ENCODE measurements at places on chromosomes 11 and 22. TPM values are rescaled to one million over a fixed set of nuclear protein-coding genes. Genes with fewer than 3 reads are reported as not detected.

The AASDHPPT gene
- total RNA-seq: 19.6 TPM

The SLC22A9 gene
- total RNA-seq: not detected

The ARHGAP42 gene
- total RNA-seq: not detected

The SGSM1 gene
- total RNA-seq: 1.3 TPM

DNA sequence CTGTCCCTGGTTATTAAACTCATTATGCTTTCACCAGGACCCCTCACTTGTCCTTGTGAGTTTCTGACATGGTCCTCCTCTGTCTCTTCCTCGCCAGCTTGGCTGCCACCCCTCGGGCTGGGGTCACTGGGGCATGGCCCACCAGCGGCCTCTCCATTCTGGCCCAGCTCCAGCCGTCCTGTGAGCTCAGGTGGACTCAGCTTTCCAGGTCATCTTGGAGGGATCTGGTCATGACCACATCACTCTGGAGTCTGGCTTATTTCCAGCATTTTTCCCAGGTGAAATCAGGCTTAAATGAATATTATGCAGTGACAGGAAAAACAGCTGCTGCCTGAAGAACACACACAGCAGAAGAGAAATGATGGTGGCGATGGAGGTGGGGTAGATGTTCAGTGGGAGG lies 224.5 kb downstream of the ADAMTS15 start:
- no peak overlapping the region for H3K4me3 ChIP-seq
- DNase-seq: no peak
- H3K4me1 ChIP-seq: no peaks in the 10 kb centered on the region
- H3K36me3 ChIP-seq: no peaks in the 10 kb centered on the region
- H3K27me3 ChIP-seq: peaks cover 6% of the 10 kb centered on the region

DNA sequence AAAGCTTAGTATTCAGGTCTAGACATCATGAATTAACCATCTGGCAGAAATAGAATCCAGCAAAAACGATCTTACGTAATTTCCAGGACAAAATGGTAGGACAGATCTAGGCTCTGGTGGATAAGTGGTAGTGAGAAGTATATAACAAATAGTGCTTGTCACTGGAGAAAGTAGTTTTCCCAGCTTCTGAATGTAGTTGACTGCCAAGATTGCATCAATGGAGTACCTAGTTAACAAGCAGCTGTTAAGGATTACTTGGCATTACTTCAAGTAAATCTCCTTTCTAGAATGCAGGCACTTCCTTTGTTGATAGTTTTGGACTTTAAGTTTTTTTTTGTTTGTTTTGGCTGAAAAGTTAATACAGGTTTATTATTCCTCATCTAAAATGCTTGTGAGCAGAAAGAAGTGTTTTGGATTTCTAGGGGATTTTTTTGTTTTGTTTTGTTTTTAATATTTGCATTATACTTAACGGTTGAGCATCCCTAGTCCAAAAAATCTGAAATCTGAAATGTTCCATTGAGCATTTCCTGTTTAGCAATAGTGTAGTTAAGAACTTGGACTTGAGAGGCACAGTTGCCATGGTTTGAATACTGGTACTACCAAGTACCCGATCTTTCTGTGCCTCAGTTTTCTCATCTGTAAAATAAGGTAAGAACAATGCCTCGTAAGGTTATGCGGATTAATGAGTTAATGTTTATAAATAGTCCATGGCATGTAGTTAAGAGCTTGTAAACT lies 20.3 kb downstream of the FAM118B start:
- no peak overlapping the region for H3K4me3 ChIP-seq
- H3K36me3 ChIP-seq: peaks cover 4% of the 10 kb centered on the region
- no peaks in the 10 kb centered on the region for H3K27me3 ChIP-seq
- no peak for DNase-seq

DNA sequence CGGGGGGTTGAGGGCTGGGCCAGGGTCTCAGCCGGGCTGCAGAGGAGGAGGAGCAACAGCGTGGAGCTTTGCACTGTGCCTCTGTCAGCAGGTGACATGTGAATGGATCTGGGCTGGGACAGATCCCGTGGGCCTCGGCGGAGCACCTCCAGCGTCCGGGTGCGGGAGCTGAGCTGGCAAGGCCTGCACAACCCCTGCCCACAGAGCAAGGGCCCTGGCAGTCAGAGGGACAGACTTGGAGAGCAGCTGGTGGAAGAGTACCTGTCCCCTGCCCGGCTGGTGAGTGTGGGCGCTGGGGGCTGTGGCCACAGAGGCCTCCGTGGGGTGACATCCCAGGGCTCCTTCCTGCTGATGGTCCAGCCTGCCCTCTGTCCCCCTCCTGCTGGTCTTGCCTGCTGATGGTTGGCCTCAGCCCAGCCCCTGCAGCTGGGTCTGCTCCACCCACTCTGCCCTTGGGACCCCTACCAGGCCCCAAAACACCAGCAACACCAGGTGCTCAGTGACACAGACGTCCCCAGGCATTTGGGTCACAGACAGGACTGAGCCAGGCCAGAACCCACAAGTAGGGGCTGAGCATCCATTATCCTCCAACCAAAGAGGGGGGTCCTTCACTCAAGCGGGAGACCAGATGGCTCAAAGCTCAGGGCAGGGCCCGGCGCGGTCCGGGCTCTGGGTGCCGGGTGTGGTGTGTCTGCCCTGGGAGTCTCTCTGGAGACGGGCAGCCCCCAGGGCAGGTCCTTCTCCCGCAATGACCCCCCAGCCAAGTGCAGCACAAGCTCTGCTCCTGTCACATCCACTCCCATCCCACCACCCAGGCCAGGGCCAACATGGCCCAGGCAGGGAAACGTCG lies 3.5 kb downstream of the LRRC56 start:
- no peak overlapping the region for H3K27ac ChIP-seq
- no peaks in the 10 kb centered on the region for H3K27me3 ChIP-seq
- no peak overlapping the region for H3K4me3 ChIP-seq
- no peak for DNase-seq
- H3K4me1 ChIP-seq: peaks cover 28% of the 10 kb centered on the region
- no peaks in the 10 kb centered on the region for H3K36me3 ChIP-seq

GRCh38 chr11:92782806-92783205 lies 186.6 kb upstream of the MTNR1B start:
- H3K4me1 ChIP-seq: no peaks in the 10 kb centered on the region
- no peaks in the 10 kb centered on the region for H3K27me3 ChIP-seq
- no peak for DNase-seq
- H3K27ac ChIP-seq: no peak overlapping the region
- H3K4me3 ChIP-seq: no peak overlapping the region
- no peaks in the 10 kb centered on the region for H3K36me3 ChIP-seq

- DNase-seq: no peak
- no peak overlapping the region for H3K27ac ChIP-seq
- no peaks in the 10 kb centered on the region for H3K27me3 ChIP-seq
- H3K36me3 ChIP-seq: peaks cover 65% of the 10 kb centered on the region
- no peaks in the 10 kb centered on the region for H3K4me1 ChIP-seq
Measured at GRCh38 chr11:95187723-95188122, 43.3 kb downstream of the SESN3 start.

DNA sequence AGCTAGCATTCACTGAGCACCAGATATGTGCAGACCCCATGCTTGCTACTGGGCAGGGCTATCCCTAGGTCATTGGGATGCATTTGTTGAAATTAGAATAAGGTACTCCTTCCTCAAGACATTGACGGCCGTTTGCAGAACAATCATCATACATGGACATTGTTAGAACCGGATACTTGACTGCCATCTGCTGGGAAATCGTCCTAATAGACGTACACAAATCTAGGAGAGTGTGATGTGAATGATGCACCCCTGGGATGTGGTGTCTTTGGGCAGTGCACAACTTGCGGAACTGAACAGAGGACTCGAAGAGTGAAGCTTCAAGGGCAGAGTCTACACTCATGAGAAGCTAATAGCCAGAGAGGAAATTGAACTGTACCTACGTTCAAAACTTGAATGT lies 35.9 kb downstream of the MYO18B start:
- H3K36me3 ChIP-seq: no peaks in the 10 kb centered on the region
- H3K4me3 ChIP-seq: no peak overlapping the region
- no peak for DNase-seq
- H3K4me1 ChIP-seq: peaks cover 3% of the 10 kb centered on the region
- no peak overlapping the region for H3K27ac ChIP-seq
- H3K27me3 ChIP-seq: no peaks in the 10 kb centered on the region

DNA sequence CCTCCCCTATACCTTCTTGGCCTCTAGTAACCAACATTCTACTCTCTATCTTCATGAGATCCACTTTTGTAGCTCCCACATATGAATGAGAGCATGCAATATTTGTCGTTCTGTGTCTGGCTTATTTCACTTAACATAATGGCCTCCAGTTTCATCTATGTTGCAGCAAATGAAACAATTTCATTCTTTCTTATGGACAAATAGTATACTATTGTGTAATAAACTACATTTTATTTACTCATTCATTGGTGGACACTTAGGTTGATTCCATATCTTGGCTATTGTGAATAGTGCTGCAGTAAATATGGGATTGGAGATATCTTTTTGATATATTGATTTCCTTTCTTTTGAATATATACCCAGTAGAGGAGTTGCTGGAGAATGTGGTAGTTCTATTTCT lies 151.1 kb downstream of the JRKL start:
- no peaks in the 10 kb centered on the region for H3K4me1 ChIP-seq
- no peak for DNase-seq
- no peaks in the 10 kb centered on the region for H3K27me3 ChIP-seq
- H3K36me3 ChIP-seq: no peaks in the 10 kb centered on the region
- no peak overlapping the region for H3K27ac ChIP-seq

GRCh38 chr11:132257871-132258270 lies 887.5 kb downstream of the NTM start:
- no peaks in the 10 kb centered on the region for H3K4me1 ChIP-seq
- H3K4me3 ChIP-seq: no peak overlapping the region
- no peak for DNase-seq

- H3K4me1 ChIP-seq: no peaks in the 10 kb centered on the region
- no peak overlapping the region for H3K4me3 ChIP-seq
- H3K36me3 ChIP-seq: no peaks in the 10 kb centered on the region
- H3K27ac ChIP-seq: no peak overlapping the region
- no peaks in the 10 kb centered on the region for H3K27me3 ChIP-seq
Measured at GRCh38 chr22:35057155-35057554, 8.8 kb upstream of the ISX start.

GRCh38 chr22:17096071-17096470 lies 11.3 kb downstream of the IL17RA start:
- H3K4me1 ChIP-seq: peaks cover 85% of the 10 kb centered on the region
- peaks cover 59% of the 10 kb centered on the region for H3K36me3 ChIP-seq
- no peak overlapping the region for H3K4me3 ChIP-seq
- no peak overlapping the region for H3K27ac ChIP-seq

All from CD4-positive, alpha-beta T cell (primary cell).